Nucleus accumbens (tissue), 56 donors: ENCODE measurements at places on chromosomes 5 and 9.

DNA sequence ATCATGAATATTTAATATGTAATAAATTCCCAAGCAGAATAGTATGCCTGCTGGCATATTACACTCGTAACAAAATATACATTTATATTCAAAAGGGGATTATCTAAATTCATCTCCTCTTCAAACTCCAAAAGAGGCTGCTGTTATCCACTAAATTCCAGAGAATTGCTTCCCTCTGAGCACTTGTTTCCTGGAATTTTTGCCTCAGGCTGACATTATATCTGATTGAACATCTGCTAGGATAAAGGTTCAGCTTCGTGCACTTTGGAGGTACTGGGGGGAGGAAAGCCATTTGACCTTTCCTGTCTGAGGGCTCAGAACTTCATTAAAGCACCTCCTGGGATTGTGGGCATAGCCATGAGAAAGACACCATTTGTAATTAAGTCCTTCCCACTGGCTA is 4.3 kb upstream of the HAPLN1 start:
- DNase-seq: no peak

GRCh38 chr5:133749331-133749985 is 137.1 kb upstream of the FSTL4 start:
- DNase-seq: no peak

DNA sequence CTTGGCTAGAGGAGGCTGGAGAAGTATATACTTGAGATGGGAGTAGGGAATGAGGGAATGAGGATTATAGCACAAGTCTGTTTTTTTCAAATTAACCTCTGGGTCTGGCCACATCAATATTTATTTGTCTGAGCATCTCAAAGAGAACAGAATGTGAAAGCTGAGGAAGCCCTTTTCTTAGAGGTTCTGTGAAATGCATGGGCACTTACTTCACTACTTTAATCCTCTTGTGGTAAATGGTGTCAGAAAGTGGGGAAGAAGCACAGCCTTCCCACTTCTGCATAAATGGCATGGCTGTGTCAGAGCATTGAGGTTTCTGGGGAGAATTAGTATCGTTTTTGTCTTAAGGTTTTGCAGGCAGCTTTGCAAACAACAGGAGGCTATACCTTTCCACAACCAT is 48.6 kb downstream of the SPATA31D1 start:
- DNase-seq: no peak

DNA sequence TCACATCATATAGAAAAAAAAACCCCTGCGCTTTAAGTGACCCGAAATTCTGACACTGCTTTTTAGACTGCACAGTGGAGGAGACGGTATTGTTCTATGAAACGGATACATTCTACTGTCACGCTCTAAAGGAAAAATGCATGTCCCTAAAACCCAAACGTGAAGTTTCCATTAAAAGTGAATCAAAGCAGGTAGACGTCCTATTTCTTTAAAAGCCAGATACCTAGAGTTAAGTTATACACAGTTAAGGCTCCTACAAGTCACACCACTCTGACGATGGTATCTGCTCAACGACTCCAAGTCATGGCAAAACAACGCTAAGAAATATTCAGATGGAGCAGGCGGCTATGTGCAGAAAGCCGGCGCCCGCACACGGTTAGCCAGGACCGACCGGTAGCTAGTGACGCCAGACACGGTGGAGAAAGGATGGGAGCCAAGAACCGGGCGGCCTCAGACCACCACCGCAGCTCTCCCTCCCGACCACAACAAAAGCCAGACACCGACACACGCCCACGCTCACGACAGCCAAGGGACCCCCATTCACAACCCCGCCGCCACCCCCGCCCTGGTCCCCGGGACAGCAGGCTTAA is 734 bp downstream of the SKP1 start:
- no peak for DNase-seq

- DNase-seq: no peak
Observed at GRCh38 chr5:117594166-117594565, 1019.5 kb upstream of the SEMA6A start.

DNA sequence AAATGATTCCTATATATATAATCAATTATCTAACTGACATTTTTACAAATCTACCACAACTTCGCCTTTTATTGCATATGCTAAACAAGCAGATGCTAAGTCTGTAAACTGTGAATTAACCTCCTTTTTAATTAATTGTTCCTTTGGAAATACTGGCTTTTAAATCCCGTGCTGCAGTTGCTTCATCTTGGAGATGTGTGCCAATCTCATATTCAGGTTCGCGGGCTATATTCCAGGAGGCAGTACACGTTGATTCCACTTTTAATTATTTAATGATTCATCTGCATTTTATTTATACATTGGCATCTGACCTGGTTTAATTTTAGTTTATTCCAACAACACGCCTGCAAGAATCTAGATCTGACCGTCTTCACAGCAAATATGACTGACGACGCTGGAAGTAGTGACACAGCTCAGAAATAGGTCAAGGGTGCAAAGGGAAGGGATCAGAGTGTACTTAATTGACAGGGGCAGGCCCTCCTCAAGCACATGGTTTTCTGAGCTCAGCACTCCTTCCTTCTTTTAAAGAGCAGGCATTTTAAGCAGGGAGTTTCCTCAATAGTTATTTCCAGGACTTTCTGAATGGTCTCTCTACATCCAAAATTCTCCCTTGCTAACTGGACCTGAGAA is 125.2 kb downstream of the GLIS3 start:
- no peak for DNase-seq

DNA sequence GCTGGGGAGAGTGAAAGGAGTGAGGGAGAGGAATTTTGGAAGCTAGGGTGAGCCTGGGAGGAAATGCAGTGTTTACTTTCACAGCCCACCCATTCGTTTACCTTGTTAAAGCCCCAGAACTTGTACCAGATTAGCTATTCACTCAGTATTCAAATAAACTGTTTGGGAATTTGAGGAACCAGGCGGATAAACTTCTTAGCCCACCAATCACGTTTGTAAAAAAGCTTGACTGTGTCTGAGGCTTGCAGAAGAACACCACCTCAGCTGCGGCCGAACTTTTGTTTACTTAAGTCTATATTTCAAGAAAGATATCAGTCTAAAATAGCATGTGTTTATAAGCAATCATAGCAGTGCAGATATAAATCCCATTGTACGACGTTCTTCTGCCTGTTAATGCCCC is 5.2 kb upstream of the TLE1 start:
- DNase-seq: no peak
